ENCODE measurements at places on chromosomes 3 and 15.

DNA sequence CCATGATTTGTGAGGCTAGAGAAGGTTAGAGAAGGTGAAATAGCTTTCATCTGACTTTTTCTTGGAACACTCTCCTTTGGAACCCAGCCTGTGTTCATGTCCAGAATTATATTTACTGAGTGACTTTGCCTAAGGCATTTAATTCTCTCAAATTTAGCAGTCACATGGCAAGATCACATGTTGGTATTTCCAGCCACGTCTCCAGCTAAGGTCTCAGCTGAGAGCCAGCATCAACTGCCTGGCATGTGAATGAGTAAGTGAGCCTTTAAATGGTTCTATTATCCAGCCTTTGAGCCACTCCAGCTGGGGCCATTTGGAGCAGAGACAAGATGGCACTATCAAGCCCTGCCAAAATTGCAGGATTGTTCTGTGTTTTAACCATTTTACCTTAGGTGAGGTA lies 130.2 kb upstream of the SGO1 start:
- H3K36me3 ChIP-seq = no peaks in the 10 kb centered on the region
- H3K4me3 ChIP-seq = no peak overlapping the region
- H3K4me1 ChIP-seq = peaks cover 33% of the 10 kb centered on the region
- H3K27ac ChIP-seq = no peak overlapping the region

GRCh38 chr3:189975391-189975990 lies 145.2 kb downstream of the P3H2 start:
- H3K4me1 ChIP-seq = no peaks in the 10 kb centered on the region
- no peak overlapping the region for H3K27ac ChIP-seq

- H3K36me3 ChIP-seq = no peaks in the 10 kb centered on the region
- no peaks in the 10 kb centered on the region for H3K27me3 ChIP-seq
- no peak overlapping the region for H3K27ac ChIP-seq
- no peak overlapping the region for H3K4me3 ChIP-seq
Observed at GRCh38 chr3:171862993-171863521, 19.9 kb downstream of the TMEM212 start.

DNA sequence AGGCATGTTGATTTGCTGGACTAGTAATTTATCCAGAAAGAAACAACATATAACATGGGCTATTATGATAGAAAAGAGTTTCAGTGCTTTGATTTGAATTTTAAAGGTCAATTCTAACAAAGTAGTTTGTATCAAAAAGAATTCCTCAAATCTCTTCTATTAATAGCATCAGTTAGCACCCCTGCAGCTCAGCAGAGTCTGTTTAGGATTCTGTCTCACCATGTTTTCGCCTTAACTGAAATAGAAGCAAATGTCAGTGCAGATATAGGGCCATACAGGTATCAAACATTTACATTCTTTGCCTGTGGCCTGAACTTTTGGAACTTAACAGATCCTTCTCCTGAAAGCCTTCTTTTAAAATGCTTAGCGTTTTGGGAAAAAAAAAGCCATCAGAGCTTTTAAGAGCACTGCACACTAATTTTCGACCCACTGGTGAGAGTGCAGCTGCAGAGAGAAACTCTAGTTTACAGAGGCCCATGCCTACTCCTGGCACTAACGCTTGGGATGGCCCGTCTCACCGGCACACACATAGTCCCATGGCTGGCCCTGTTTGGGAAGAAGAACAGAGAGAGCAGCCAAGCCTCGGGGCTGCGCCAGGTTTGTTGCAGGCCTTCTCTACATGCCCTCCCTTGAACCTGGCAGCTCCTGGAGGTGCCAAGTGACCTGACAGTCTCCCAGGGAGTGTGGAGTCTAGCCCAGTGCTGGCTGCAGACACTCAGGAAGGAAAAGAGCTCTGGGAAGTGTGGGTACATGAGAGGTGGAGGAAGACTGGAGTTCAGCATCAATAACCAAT lies 9.9 kb upstream of the PAQR9 start:
- H3K27me3 ChIP-seq = no peaks in the 10 kb centered on the region
- no peak for DNase-seq

- H3K36me3 ChIP-seq = no peaks in the 10 kb centered on the region
- DNase-seq = no peak
- no peak overlapping the region for H3K4me3 ChIP-seq
- no peak overlapping the region for H3K27ac ChIP-seq
- no peaks in the 10 kb centered on the region for H3K4me1 ChIP-seq
Observed at GRCh38 chr3:11009898-11010297, 17.4 kb downstream of the SLC6A1 start.

GRCh38 chr15:51144021-51144532 lies 49.4 kb upstream of the TNFAIP8L3 start:
- no peaks in the 10 kb centered on the region for H3K27me3 ChIP-seq
- no peaks in the 10 kb centered on the region for H3K4me1 ChIP-seq
- no peak overlapping the region for H3K27ac ChIP-seq
- no peak for DNase-seq
- H3K36me3 ChIP-seq = no peaks in the 10 kb centered on the region

Data from body of pancreas (tissue), 4 donors.